ENCODE measurements at places on chromosomes 5 and 9. TPM values are rescaled to one million over a fixed set of nuclear protein-coding genes. Genes with fewer than 3 reads are reported as not detected.

- H3K27me3 ChIP-seq = no peaks in the 10 kb centered on the region
- no peak overlapping the region for H3K27ac ChIP-seq
- H3K4me1 ChIP-seq = no peaks in the 10 kb centered on the region
- no peak for DNase-seq
- no peaks in the 10 kb centered on the region for H3K36me3 ChIP-seq
Measured at GRCh38 chr5:118905196-118905595, 83.2 kb downstream of the DTWD2 start.

The LCN9 gene
- total RNA-seq = not detected

The CDH12 gene
- not detected for total RNA-seq

GRCh38 chr5:150640311-150641005 lies at the start of gene SYNPO:
Gene SYNPO (plus strand): TSS chr5:150640660. CDS start chr5:150648276, 7,616 bp downstream.
- H3K4me1 ChIP-seq = peaks cover 92% of the 10 kb centered on the region
- peak within 1 kb of the TSS; percentile 92 for H3K27ac ChIP-seq
- H3K27me3 ChIP-seq = no peaks in the 10 kb centered on the region
- DNase-seq = peak; percentile 74
- no peaks in the 10 kb centered on the region for H3K36me3 ChIP-seq

The CDK5RAP2 gene
- 86.5 TPM for total RNA-seq

DNA sequence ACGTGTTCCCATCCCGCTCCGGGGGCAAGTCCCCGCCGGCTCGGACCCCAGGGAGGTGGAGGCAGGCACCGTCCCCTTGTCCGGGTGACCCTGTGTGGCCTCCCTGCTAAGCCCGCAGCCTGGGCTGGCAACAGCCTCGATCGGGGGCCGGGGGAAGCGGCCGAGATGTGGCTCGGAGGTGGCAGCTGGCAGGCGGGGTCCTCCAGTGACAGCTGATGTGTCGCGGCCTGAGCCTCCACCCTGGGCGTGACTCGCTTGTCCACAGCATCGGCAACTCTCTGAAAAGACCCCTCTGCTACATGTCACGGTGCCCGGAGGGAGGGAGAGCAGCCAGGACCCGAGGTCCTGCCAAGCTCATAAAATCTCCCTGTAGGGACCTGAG lies 124.8 kb upstream of the IRX4 start:
- no peaks in the 10 kb centered on the region for H3K4me1 ChIP-seq
- no peaks in the 10 kb centered on the region for H3K27me3 ChIP-seq
- no peak for DNase-seq
- no peak overlapping the region for H3K27ac ChIP-seq
- H3K4me3 ChIP-seq = no peak overlapping the region
- no peaks in the 10 kb centered on the region for H3K36me3 ChIP-seq

DNA sequence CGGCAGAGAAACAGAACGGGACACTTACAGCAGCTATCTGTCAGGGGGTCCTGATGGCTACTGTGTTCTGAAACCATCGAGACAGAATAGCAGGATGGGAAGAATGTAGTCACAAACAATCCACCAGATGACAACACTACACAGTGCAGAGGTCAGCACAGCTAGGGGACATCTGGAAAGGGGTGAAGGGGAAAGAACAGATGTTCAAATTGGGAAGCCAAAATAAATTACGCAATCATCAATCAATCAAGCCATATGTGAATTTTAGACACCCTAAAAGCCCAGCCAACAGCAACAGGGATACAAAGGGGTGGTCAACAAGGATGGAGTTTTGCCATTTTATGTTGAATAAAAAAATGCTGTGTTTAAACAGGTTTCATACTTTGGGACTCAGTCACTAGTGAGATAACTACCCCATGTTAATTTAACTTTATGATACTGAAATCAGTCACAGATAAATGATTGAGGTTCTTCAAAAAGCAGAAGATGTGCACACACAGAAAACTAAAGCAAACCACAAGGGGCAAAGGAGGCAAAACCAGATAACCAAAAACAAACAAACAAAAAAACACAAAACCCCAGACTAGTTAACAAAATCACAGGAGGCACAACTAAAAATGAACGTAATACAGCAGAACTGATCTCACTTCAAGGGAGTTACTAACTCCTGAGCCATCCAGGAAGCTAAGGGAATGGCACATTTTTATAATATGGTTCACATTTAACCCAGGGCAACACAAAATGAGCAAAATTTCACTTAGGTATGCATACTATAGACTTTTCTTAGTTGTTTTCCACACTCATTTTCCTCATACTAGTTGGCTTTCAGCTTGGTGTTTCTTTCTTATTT lies 65.9 kb downstream of the HABP4 start:
- no peaks in the 10 kb centered on the region for H3K4me1 ChIP-seq
- H3K36me3 ChIP-seq = no peaks in the 10 kb centered on the region
- peak overlapping the region; percentile 91 for H3K27ac ChIP-seq

DNA sequence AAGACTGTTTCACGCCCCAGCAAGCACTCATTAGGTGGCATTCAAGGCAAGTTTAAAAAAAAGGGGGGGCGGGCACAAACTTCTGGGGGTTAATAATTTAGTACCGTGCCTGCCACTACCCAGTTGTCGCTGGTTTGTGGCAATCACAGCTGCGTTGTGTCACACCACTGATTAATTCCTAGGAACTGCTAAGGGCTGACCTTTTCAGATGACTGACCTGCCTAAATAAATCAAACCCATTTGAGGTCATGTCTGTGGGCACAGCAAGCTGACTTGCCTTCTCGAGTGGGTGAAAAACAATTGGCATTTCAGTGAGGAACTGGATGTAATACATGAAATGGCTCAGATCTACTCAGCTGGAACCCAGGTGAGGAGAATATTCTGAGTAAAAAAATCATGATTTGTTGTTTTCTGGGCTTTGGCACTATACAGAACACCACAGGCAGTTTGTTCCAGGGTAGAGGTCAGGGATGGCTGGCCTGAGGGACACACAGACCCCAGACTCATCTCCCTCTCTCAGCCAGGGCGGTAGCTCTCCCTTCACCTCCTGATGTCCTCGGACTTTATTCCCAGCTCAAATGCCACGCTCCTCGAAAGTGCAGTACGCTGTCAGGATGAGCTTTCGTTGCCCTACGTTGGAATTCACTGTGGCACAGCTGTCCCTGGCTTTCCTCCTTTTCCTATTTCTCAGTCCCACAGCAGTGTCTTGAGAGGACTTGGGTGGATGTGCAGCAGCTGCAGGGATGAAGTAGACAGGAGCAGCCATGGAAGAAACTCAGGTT lies 15.5 kb upstream of the MGAT1 start:
- H3K4me3 ChIP-seq = no peak overlapping the region
- H3K4me1 ChIP-seq = peaks cover 49% of the 10 kb centered on the region
- DNase-seq = no peak
- peak overlapping the region; percentile 76 for H3K27ac ChIP-seq

- no peaks in the 10 kb centered on the region for H3K27me3 ChIP-seq
- no peak for DNase-seq
- H3K4me3 ChIP-seq = no peak overlapping the region
- no peaks in the 10 kb centered on the region for H3K36me3 ChIP-seq
- H3K27ac ChIP-seq = no peak overlapping the region
Measured at GRCh38 chr9:127417131-127418036, 6.8 kb upstream of the ZNF79 start.

GRCh38 chr5:17425385-17426070 lies 72.5 kb upstream of the TAF11L2 start:
- H3K27me3 ChIP-seq = no peaks in the 10 kb centered on the region
- no peak overlapping the region for H3K27ac ChIP-seq
- no peaks in the 10 kb centered on the region for H3K36me3 ChIP-seq
- H3K4me3 ChIP-seq = no peak overlapping the region
- no peak for DNase-seq

The PHF24 gene
- total RNA-seq = 0.21 TPM

- H3K4me1 ChIP-seq = no peaks in the 10 kb centered on the region
- H3K27ac ChIP-seq = no peak overlapping the region
- H3K36me3 ChIP-seq = no peaks in the 10 kb centered on the region
- H3K4me3 ChIP-seq = no peak overlapping the region
Measured at GRCh38 chr9:126169736-126170135, 156.9 kb upstream of the MVB12B start.

DNA sequence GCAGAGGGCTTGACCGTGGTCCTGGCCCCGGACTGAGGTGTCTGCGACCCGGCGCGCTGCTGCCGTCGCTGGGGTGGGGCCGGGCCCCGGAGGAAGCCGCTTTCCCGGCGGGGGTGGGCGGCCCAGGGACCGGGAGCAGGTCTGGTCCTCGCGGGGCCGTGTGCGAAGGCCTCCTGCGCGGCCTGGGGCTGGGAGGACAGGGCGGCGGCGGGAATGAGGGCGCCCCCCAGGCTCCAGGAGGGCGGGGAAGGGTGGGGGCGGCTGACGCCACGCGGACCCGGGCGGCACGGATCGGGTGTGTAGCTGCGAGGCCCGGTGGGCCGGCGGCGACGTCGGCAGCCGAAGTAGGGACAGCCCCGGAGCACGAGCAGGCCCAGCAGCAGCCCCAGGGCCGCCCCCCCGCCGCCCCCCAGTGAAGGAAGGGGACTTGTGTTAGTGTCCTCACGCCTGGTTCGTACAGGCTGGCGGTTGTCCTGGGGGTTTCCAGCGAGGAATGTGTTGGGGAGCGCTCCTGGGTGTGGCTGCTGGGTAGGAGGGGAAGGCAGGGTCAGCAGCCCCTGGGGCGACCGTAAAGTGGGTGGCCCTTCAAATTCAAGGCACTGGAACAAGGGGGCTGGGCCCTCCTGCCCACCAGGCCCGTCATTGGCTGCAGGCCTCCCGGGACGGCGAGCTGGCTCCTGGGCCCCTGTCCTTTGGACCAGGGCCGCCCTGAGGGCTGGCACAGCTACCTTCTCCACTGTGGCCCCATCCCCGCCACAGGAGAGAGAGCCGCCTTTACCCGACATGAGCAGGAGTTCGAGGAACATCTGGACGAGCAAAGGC lies 597 bp upstream of the TMEM250 start:
- no peak for DNase-seq
- H3K4me3 ChIP-seq = peak overlapping the region; percentile 80
- peak overlapping the region; percentile 97 for H3K27ac ChIP-seq
- H3K36me3 ChIP-seq = no peaks in the 10 kb centered on the region

The IFNA7 gene
- total RNA-seq = not detected

The LMX1B gene
- 0.78 TPM for total RNA-seq

Data from tibial nerve (tissue), 4 donors.